ENCODE measurements at places on chromosomes 3 and 15.

DNA sequence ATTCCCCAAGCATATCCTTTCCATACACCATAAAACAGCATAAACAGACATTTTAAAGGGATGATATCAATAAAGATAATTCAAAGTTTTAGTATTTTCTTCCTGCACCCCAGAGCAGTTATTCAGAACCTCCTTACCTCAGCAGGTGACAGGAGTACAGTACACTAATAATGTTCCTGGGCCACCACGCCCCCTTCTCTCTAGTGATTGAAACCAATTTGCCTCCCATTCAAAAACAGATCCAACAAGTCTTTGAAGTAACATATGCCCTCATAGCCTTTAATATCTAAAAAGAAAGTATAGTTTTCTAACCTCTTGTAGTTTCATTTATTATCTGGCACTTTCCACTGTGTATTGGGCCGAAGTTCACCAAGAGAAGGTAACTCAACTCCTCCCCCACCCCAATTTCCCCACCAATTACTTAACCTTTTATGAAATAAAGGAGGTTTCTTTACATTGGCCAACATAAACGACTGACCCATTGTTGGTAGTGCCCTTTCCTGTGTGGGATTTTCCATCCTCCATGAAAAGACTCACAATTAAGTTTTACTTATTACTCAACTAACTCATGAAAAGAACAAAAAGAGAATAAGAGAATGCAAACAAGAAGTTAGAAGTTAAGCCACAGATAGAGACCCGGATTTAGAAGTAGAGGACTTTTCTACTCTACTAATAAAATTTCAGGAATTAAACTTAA is 5.0 kb upstream of the ATP8B4 start:
- DNase-seq, result no peak

- no peak for DNase-seq
These were observed 46.6 kb downstream of the APH1B start for GRCh38 chr15:63323798-63324563.

DNA sequence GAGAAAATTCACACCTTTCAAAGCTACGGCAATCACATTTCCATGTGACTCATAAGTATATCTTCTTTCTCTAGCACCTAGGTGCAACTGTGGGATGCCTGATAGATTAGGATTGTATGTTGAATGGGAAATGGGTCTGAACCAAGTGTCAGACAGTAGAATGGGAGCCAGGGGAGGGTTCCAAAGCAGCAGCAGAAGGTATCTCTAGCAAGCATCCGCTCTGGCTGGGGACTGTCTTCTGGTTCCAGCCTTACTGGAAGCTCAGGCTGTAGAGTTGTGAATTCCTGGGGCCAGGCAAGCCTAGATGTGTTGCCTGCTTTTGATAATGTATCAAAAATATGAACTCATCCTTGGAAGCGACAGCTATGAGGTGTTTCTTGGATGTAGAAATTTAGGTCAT is 2.1 kb upstream of the CHL1 start:
- no peak for DNase-seq

- DNase-seq, result no peak
These were observed 11.0 kb downstream of the FBLN2 start for GRCh38 chr3:13559764-13560525.

DNA sequence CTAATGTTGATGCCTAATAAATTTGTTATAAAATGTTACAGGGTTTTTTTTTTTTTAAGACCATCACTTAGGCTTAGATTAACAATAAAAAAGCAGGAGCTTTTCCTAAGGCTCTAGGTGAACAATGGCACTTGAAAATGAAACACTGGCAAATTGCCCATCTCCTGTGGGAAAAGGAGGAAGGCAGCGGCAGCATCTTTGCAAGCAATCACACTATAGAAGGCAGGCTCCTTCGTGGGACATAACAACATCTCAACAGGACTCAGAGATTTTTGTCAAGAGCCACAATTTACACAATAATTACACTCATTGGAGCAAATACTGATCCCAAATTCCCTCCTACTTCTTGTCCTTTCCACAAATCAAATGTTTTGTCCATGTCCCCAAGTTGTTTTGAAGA is 646.7 kb downstream of the ROBO2 start:
- peak; percentile 21 for DNase-seq

DNA sequence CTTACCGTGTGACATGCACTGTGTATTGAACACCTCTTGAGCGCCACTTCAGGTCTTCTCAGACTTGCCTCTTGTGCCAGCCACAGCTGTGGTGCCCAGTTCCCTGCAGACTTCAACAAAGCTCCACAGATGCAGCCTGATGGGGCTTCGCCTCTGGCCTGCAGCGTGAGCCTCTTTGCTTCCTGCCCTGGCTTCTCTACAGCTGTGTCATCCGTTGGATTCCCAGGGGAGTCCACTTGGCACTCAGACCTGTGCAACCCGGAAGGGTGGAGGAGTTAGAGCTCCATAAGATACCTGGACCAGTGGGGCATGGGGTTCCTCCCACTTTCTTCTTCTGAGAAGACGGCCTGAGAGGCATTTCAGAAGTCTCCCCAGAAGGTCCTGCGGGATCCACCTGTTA is 57.7 kb upstream of the BNIP2 start:
- no peak for DNase-seq

GRCh38 chr15:73809728-73810501 is 56.8 kb upstream of the INSYN1 start:
- DNase-seq, result no peak

DNA sequence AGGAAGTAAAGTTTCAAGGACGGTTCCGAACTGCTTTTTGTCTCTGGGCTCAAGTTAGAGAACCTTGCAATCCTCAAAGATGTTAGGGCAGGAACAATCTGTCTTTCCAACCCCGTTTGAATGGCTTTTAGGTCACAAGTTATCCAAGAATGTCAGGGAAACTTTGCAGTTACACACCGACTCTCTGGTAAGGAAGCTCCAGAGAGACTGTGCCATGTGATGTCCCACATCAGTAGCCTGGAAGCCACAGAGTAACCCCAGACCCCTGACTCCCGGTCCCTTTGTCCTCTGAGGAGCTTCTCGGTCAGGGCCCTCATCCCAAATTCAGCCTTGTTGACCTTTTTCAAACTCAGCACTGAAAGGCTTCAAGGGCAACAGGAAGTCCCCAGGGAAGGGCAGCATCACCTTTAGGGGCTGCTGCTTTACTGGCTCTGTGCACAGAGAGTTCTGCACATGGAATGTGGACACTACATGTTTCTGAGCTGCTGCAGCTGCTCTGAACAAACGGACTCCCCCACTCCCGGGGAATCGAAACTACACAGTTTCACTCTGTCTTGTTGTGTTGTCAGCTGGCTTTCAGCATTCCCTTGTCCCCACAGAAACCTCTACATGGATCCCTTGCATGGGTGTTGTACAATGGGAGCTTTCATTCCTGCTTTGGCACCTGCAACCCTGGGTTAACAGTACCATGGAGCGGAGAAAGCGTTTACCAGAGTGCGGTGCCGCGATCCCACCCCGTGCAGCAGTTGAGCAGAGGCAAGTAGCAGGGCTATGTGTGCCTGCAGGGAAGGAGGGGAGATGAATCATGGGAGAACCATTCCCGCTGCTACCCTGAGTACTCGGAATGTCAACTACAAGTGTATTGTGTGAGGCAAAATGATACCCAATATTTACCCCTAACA is 408.2 kb upstream of the THBS1 start:
- no peak for DNase-seq

DNA sequence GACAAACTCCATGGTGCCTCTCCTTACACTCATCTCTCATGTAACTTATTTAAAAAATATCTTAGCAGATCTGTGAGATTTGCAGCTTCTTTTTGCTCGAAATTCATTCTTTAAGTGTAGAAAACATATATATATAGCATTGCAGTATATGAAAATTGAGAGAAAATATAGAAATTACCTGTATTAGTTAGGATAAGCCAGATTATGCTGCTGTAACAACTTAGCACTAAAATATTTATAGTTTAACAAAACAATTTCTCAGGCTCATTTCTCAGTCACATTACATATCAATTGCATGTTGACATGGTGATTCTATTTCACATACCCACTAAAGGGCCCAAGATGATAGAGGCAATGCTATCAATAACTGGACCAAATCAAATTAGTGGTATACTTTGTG is 54.7 kb downstream of the NR2F2 start:
- no peak for DNase-seq

DNA sequence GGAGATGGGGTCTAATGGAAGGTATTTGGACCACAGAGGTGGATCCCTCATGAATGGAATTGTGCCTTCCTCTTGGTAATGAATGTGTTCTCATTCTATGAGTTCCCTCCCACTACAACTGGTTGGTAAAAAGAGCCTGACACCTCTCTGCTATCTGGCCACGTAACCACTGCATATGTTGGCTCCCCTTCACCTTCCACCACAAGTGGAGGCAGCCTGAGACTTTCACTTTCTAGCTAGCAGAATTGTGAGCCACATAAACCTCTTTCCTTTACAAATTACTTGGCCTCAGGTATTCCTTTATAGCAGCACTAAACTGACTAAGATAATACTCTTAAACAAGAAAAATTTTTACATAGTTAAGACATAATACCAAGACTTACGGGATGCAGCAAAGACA is 155.3 kb downstream of the NR1I2 start:
- DNase-seq, result no peak

GRCh38 chr3:58784425-58784824 is 117.9 kb upstream of the FAM3D start:
- DNase-seq, result no peak

DNA sequence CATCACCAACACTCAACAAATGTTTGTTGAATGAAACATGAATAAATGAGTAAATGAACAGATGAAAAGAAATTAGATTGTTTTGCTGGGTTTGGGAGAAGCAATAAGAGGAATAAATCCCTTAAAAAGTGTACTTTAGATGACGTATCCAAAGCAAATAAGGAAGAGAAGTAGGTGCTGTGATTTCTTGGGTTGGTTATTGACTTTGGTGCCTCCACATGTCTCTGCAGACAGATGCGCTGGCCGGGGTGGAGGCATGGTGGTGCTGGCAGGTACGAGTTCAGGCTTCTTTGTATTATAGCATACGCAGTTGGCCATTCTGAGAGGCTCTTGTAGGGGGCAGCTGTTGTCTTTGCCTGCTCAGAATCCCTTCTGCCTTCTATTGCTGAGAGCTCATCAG is 178.9 kb downstream of the POLR2M start:
- DNase-seq, result no peak

GRCh38 chr3:39412668-39413260 is 6.2 kb downstream of the RPSA start:
- no peak for DNase-seq

DNA sequence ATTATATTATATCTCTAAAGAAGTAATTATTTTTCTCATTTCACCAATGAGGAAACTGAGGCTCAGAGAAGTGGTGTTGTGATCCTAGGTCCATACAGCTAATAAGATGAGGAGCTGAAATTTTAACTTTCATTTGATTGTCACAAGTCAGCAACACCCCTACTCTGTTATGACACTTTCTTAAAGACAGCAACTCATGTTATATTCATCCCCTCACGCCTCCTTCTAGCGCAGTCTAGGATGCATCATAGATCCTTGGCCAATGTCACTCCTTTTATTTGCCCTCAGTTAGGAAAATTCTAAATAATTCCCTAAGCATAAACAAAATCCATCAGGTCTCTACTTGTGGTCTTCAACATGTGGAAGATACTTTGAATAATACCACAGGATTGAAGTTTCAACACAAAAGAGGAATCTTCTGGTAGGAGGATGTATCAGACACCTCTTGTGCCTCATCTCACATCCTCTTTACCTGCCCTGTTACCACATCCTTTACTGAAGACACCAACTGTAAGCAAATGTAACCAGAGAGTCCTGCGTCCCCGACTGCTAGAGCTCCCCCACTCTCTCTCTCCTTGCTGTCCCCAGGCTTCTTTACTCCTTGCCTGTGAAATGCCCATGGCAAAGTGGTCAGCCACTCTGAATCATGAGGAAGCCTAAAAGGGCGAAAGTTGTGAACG is 53.7 kb downstream of the TRIM42 start:
- no peak for DNase-seq

GRCh38 chr3:38207254-38208003 is 42.1 kb downstream of the OXSR1 start:
- no peak for DNase-seq

GRCh38 chr3:183275418-183275817 is 22.4 kb downstream of the B3GNT5 start:
- DNase-seq, result no peak

DNA sequence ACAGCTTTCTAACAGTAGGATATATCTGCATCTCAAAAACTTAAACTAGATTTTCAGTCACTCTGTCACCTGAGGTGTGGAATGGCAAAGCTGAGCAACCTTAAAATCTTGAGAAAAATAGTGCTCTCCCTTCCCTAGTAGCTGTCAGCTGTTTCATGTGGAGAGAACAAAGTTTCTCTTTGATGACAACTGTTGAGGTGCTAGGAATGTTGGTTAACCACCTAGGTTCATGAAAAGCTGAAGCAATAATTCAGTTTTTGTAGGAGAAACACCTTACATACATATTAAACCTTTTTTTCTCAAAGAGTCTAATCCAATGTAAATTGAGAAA is 40.8 kb downstream of the TCF12 start:
- no peak for DNase-seq

DNA sequence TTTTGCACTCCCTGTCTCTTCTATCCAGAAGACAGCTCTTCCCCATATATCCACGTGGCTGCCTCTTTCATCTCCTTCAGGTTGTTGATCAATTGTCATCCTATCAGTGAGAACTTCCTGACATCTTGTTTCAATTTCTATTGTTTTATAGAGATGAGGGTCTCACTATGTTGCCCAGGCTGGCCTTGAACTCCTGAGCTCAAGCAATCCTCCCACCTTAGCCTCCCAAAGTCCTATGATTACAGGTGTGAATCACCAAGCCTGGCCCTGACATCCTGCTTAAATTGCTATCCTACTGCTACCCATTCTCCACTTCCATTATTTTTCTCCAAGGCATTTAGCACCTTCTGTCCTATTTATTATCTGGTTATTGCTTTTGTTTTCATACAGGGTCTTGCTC is 44.9 kb upstream of the IREB2 start:
- no peak for DNase-seq

DNA sequence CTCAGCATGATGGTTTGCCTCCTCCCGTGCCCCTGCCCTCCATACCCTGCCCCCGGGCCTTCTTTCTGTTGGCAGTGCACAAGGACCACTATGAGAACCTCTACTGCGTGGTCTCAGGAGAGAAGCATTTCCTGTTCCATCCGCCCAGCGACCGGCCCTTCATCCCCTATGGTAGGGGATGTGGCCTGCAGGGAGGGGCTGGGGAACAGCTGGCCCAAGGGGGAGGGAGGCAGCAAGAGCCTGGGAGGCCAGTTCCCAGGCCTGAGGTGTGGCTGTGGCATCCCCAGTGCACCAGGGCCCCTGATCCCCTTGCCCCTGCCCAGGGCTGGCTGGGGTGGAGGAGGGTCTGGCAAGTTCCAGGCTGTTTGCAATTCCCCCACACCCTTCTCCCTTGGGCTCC is 2.6 kb upstream of the PLA2G4B start:
- DNase-seq, result no peak

DNA sequence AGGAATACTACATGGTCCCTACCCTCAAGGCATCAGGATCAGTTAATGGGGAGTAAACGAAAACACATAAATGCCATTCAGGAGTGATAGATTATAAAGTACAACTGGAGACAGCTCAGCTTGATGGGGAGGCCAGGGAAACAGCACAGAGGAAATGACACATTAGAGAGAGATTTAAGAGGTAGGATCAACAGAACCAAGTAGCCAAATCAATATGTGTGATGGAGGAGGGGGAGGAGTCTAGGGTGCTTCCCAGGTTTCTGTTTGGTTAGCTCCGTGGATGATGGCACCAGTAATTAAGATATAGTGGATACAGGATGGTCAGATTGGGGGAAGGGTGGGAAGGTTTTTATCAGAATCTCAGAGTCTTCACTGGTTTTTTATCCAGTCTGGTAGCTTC is 229.5 kb upstream of the ROPN1 start:
- no peak for DNase-seq

- no peak for DNase-seq
These were observed 440.5 kb upstream of the ADAMTS9 start for GRCh38 chr3:65128346-65128745.

- DNase-seq, result no peak
These were observed 999 bp downstream of the ZNF280D start for GRCh38 chr15:56732135-56732885.

All from iPS-NIHi11 (cell line).